ENCODE measurements at places on chromosomes 2 and 18. TPM values are rescaled to one million over a fixed set of nuclear protein-coding genes. Genes with fewer than 3 reads are reported as not detected.

- DNase-seq, result no peak
Measured at GRCh38 chr18:43563780-43564179, 286.5 kb upstream of the SYT4 start.

DNA sequence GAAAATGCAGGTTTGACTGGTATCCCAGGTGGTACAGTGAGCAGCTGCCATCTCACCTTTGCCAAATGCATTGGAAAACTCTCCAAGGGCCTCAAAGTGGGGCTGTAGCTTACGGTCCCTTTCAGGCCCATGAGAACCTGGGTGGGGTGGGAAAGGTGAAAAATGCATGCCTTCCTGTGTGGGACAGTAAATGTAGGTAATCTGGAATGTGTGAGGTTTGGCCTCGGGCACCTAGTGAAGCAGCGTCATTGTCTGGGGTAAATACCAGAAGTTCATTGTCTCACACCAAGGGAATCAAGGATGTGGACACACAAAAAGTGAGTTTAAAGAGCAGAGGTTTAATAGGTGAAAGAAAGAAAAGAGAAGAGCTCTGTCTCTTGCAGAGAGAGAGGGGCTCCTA is 36.6 kb downstream of the TIMM21 start:
- DNase-seq, result no peak

DNA sequence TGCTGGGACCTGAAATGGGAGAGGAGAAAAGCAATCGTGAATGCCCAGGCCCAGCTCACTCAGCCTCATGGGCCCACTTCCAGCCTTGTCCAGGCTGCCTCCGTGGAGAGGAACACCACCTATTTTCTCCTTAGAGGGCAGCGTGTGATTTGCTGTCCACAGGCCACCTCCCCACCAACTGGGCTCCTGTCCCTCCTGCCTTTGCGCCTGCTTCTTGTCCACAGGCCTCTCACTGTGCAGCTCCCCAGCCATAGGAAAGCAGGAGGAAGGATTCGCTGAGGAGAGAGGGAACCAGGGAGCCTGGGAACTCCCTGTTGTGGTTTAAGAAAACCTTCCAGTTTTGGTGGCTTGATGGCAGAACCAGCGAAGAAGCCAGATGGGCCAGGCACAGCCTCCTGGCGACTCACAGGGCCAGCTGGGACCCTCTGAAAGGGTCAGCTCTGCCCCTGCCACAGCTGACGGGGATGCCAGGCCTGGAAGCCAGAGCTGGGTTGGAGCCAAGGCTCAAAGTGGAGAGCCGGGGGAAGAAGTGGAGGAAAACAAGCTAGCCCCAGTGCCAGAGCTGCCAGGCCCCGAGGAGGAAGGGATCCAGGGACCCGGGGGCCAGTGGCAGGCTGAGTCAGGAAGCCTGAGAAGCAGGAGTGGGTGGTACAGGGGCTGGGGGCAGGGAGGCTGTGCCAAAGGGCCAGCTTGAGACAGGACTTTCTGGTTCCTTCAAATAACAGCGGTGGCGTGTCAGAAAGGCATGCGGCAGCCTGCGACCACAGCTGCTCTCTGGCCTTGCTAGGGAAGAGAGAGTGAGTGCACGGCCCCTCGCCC is 9.9 kb downstream of the TMBIM1 start:
- DNase-seq, result no peak

DNA sequence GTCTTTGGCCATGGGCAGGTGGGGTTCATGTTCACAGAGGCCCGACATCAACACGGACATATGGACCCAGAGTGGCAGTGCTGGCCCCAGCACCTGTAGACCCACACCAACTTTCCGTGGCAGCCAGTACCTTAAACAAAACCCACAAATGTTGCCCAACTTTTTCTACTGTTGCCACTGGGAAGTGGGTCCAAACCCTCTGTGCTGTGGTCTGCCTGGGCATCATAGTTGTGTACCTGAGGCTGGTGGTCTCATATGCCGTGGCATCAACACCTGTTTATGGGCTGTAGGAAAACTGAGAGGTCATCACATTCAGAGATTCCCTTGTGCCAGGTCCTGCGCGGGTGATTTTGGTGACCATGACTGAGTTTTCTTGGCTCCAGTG is 79.9 kb downstream of the SH3RF3 start:
- DNase-seq, result no peak

The DNAJC5G gene
- not detected for total RNA-seq

The C2orf78 gene
- total RNA-seq, result not detected

GRCh38 chr18:60235164-60235563 is 137.4 kb downstream of the MC4R start:
- no peak for DNase-seq

The ARL6IP6 gene
- 20.2 TPM for total RNA-seq

DNA sequence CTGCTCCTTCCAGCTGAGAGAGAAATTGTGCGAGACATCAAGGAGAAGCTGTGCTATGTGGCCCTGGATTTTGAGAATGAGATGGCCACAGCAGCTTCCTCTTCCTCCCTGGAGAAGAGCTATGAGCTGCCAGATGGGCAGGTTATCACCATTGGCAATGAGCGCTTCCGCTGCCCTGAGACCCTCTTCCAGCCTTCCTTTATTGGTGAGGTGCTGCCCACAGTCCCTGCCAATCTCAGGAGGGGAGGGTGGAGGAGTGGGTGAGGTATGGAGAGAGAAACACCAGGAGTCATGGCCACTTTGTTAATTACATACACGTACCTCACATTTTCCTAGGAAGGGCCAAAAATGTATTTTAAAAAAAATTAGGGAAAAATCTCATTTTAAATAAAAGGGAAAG is 12.0 kb upstream of the DGUOK start:
- no peak for DNase-seq

- no peak for DNase-seq
Measured at GRCh38 chr2:235765181-235765820, 271.5 kb downstream of the AGAP1 start.

DNA sequence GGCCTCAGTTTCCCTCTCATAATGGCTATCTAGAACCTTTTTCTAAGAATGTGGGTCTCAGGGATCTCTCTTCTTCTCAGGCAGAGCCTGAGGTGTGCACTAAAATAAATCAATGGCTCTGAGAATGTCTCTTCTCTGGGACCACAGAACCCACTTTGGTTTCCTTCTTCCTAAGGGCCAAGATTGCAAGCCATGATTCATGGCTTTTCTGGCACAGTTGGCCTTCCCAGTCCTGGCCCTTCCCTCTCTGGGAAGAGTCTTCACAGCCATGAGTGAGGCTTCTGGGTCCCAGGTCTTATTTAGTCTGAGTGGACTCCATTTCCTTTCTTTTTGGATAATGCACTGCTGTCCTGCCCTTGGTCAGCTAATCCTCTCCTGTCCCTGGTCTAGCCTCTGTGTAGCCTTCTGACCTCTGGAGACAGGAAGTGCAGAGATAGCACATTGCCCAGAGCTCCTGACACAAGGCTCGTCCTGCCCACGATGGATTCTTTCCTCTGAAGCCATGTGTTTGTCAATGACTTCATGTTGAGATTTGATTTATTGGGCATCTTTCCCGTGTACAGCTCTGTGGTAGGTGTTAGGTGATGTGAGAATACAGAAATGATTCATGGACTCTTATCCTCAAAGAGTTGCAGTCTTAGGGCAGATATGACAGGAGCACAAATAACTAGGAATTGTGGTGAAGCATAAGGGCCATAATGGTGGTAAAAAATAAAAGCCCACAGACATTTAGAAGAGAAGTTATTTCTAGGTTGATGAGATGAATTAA is 245.0 kb downstream of the CLIP4 start:
- DNase-seq, result no peak

DNA sequence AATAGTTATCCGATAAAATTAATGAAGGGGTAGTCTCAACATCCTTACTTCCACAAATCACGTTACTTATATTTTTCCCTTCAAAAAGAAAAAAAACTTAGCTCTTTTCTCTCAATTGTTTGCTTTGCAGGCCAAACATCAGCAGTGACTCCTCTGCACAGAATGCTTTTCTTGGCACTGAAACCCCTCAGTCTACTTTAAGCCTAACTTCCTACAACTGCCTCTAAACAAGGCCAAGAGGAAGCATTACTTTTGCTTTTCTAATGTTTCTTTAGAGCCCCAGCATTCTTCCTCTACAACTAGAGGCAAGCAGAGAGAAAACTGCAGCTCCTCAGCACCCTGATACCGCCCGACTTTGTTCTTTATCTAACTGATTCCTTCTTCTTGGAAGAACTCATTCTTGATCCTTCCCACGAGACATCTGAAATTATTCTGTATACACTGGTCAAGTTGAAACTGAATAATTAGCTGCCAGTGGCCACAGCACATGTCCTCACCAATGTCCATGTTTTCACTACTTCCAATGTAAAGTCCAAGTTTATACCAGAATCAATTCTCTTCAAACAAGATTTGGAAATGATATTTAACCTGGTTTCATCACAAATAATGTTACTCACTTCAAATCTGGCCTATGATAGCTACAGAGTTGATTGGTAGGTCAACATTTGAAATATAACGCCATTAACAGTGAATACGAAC is 55.3 kb downstream of the DTNB start:
- no peak for DNase-seq

GRCh38 chr2:238744951-238745350 is 102.9 kb upstream of the TWIST2 start:
- DNase-seq, result peak; percentile 57

- no peak for DNase-seq
Measured at GRCh38 chr2:234339011-234339410, 157.9 kb downstream of the ARL4C start.

DNA sequence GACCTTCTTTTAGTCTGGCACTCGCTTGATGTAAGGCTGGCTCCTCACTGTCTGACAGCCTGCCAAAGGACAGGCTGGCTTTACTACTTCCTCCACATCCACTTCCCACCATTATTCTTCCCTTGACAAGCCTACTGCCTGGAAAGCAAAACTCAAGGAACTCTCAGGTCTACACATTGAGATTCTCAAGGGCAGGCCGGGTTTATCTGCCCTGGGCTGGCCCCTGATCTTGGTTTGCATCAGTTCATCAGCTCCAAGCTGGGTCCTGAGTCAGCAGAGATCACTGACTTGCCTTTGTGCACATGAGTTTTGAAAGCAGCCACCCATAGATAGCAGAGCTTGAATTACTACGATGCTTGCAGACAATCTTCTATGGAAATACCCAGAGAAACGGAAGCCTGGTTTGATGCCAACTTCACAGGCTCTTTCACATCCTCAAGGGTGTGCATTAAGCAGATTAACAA is 53.9 kb downstream of the KCTD18 start:
- DNase-seq, result no peak
